ENCODE measurements at places on chromosomes 2 and 18.
A peak's percentile ranks its signal among the peaks of the same experiment; 100 is the strongest.

DNA sequence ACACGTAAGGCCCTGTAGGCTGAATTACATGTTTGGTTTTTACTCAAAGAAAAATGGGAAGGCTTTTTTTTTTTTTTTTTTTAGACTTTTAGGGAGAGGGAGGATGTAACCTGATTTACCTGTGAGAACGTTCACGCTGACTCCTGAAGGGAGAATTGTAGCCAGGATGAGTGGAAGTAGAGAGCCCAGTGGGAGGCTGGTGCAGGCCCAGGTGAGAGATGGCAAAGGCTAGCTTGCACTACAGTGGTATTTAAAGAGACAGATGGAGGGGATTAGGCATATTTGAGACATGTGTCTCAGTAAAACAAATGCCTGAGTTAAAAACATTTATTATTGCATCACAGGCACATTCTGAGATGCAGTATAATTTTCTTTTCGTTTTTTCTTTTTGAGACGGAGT lies 107.9 kb downstream of the CCDC85A start:
- no peaks in the 10 kb centered on the region for H3K4me1 ChIP-seq
- DNase-seq: no peak
- H3K4me3 ChIP-seq: no peak overlapping the region

DNA sequence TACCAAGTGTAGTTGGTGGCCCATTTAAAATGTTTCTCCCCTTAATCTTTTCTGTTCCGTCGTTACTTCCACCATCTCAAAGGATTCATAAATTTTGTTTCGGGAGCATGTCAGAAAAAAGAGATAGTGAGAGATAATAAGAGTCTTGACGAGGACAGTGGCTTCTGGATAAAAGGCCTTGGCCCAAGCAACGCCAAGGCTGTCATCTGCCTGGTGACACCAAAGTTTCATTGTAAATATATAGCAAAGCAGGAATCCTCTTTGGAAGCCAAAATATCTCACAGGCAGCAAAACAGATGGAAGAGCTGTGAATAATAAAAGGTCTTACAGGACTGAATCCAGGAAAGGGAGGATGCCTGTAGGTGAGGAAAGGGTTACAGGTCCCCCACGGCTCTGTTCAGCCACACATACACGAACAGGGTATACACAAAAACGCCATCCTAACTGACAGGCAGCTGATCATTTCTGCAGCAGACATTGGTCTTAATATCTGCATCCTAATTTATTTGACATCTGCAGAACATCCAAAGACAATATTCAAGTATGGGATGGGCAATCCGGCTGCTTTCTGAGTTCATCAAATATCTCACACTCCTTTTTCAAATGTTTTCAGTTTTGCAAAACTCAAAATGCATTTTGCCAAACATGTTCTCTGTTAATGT lies 382.8 kb downstream of the OSR1 start:
- no peaks in the 10 kb centered on the region for H3K27me3 ChIP-seq
- H3K4me3 ChIP-seq: no peak overlapping the region
- no peak for DNase-seq
- no peaks in the 10 kb centered on the region for H3K36me3 ChIP-seq
- no peak overlapping the region for H3K27ac ChIP-seq

DNA sequence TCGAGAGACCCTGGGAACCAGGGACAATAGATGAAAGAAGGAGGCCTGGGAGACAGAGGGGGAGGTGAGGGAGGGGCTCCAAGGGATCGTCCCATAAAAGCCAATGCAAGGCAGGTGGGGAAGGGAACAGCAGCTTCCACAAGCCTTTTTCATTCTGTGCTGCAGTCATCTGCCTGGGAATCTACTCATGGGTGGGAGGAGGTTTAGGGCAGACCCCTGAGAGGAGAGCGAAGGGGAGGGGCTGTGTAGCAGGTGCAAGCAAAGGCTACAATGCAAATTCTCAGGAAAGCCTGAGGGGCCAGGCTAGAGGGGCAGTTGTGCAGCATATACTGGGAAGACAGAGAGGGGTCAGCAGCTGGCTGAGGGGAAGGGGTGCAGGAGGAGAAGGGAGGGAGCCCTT lies 135.4 kb downstream of the SETBP1 start:
- peak; percentile 87 for DNase-seq
- H3K27me3 ChIP-seq: no peaks in the 10 kb centered on the region
- peak overlapping the region; percentile 89 for H3K27ac ChIP-seq
- H3K36me3 ChIP-seq: no peaks in the 10 kb centered on the region
- H3K4me1 ChIP-seq: peaks cover 39% of the 10 kb centered on the region

DNA sequence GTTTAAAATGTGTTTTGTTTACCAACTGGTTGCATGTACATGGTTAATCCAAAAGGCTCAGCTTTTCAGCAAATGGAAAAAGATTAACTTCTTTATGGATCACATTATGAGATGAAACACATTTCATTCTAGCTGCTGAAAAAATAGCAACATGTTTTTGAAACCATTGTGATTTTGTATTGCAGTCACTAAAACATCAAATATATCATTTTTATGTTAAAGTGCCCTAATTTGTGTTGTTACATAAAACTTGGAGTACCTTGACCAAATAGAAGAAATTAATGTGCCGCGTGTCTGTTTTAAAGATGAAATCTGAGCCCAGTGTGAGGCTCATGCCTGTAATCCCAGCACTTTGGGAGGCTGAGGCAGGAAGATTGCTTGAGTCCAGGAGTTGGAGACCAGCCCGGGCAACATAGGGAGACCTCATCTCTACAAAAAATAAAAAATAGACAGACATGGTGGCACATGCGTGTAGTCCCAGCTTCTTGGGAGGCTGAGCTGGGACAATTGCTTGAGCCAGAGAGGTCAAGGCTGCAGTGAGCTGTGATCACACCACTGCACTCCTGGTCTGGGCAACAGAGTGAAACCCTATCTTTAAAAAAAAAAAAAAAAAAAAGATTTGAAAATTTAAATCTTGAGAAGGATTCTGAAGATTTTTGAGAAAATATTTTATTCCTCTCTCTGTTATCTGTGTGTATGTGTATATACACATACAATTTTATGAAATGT lies 96.6 kb downstream of the FMNL2 start:
- H3K27ac ChIP-seq: peak overlapping the region; percentile 42
- no peak for DNase-seq
- no peaks in the 10 kb centered on the region for H3K36me3 ChIP-seq
- H3K27me3 ChIP-seq: no peaks in the 10 kb centered on the region
- no peak overlapping the region for H3K4me3 ChIP-seq

DNA sequence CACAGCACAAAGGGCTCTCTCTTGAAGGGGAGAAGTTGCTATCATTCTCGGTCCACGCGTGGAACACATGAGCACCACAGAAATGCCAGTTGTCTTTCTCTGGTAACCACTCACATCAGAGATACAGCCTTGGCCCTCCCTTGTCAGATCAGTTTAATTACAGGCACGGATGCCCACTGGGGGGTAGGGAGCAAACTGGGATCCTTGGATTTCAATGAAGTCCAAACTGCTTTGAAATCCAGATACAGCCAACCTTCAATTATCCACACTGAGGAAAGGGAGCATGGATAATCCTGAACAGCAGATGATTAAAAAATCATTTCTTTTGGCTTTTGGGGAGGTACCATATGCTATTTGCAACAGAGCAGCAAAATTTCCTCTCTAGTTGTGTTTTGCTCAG lies 63.7 kb upstream of the DAPL1 start:
- no peak overlapping the region for H3K27ac ChIP-seq
- H3K36me3 ChIP-seq: no peaks in the 10 kb centered on the region
- no peak overlapping the region for H3K4me3 ChIP-seq

GRCh38 chr2:109154226-109154625 lies 25.2 kb downstream of the SH3RF3 start:
- peaks cover 12% of the 10 kb centered on the region for H3K4me1 ChIP-seq
- H3K27me3 ChIP-seq: no peaks in the 10 kb centered on the region
- H3K27ac ChIP-seq: no peak overlapping the region
- no peak for DNase-seq
- H3K36me3 ChIP-seq: no peaks in the 10 kb centered on the region

DNA sequence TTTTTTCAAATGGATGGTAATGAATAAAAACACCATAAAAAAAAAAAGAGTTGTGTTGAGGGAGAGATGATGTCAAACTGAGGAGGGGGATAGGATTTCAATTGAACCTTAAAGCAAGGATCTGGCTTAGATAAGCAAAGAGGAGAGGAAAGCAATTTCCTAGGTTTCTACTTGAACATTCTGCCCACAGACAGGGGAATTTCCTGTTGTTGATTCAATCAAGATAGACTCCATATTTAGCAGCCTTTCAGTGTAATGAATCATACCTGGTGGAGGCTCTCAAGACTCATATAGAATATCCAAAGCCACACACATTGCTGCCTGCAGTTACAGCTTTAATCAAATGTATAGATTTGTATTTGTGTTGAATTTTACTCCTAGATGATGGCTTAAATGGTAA lies 294.4 kb upstream of the PIK3C3 start:
- no peaks in the 10 kb centered on the region for H3K27me3 ChIP-seq
- H3K27ac ChIP-seq: no peak overlapping the region
- no peaks in the 10 kb centered on the region for H3K36me3 ChIP-seq
- no peak for DNase-seq
- peaks cover 12% of the 10 kb centered on the region for H3K4me1 ChIP-seq
- H3K4me3 ChIP-seq: no peak overlapping the region

- DNase-seq: no peak
- H3K27ac ChIP-seq: no peak overlapping the region
- H3K4me1 ChIP-seq: peaks cover 7% of the 10 kb centered on the region
- H3K36me3 ChIP-seq: no peaks in the 10 kb centered on the region
- no peaks in the 10 kb centered on the region for H3K27me3 ChIP-seq
Observed at GRCh38 chr2:88254437-88255091, 84.4 kb downstream of the THNSL2 start.

DNA sequence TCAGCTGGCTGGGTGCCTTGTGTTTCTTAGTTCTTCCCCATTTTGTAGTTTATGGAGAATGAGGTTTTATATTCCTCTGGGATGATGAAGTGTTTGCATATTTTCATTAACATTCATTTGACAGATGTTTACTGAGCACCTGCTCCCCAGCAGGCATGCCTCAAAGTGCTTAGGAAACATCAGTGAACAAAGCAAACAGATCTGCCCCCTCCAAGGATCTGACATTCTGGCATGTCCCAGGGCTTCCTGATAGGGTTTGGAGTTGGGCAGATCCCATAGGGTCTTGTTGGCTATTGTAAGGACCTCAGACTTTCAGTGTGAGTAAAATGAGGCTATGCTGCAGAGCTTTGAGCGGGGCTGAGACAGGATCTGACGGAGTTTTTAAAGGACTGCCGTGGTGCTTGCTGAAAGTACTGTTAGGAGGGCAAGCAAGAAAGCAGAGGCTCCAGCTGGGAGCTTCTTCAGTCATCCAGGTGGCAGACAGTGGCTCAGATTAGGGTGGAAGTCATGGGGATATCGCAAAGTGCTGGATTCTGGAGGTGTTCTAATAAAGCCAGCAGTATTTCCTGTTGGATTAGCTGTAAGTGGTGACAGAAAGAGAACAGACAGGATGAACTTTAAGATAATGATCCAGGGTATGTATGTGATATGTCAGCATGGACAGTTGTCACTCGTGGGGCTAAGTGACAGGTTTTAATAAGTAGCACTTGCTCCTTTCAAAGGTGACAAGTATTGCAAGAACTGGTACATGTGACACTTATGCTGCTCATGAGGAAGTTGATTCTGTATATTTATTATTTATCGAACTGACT lies 11.3 kb upstream of the IAH1 start:
- no peaks in the 10 kb centered on the region for H3K4me1 ChIP-seq
- no peak for DNase-seq
- H3K27ac ChIP-seq: peak overlapping the region; percentile 46
- H3K4me3 ChIP-seq: no peak overlapping the region
- H3K27me3 ChIP-seq: no peaks in the 10 kb centered on the region

DNA sequence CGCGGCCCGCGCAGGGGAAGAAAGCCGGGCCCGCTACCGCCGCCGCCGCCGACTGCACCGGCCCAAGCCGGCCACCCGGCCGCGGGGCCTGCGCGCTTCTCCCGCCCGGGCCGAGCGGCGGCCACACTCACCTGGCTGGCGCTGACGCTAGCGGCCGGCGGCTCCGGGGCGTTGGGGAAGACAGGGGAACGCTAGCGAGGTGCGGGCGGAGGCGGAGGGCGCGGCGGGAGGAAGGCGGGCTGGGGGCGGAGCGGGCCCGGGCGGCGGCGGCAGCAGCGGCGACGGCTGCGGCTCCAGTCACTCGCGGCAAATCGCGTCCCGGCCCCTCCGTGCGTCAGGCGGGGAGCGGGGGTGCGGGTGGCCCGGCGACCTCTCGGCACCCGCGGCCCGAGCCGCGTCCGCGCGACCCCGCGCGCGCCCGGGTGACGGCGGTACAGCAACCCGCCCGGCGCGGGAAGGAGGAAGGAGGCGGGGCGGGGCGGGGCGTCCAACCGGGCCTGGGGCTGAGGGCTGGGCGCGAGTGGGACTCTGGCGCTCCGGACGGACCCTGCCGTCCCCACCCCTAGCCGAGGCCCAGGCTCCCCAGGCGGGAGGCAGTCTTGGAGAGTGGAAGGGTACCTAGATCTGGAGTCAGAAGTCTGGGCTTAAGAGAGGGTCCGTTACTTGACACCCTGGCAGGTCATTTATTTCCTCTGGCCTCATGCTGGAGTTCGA lies at the start of gene SESTD1:
TSS of gene SESTD1 (minus strand) at position 465 of the 714 bp plus-strand sequence. CDS start 72,991 bp downstream, outside the sequence.
- H3K27ac ChIP-seq: peak within 1 kb of the TSS; percentile 62
- H3K4me1 ChIP-seq: peaks cover 27% of the 10 kb centered on the region
- DNase-seq: peak; percentile 80
- H3K4me3 ChIP-seq: peak within 1 kb of the TSS; percentile 99

DNA sequence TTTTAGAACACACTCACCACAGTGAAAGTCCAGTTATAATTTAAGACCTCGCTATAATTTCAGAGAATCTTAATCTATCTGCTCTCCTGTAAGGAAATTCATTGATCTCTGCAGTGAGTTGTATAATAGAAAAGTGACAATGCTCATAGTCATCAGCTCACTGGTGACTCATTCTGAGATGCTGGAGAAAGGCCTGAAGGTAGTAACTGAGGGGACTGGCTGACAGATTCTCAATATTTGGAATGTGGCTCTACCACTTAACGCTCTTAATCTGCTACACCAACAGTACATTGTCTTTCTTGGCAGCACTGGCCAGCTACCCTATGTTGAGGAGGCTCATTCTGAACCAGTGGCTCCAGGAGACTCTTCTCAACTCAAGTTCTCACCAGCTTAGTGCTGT lies 246.1 kb downstream of the RPRM start:
- no peak overlapping the region for H3K4me3 ChIP-seq
- H3K27me3 ChIP-seq: no peaks in the 10 kb centered on the region
- H3K36me3 ChIP-seq: no peaks in the 10 kb centered on the region
- H3K4me1 ChIP-seq: no peaks in the 10 kb centered on the region
- no peak for DNase-seq

DNA sequence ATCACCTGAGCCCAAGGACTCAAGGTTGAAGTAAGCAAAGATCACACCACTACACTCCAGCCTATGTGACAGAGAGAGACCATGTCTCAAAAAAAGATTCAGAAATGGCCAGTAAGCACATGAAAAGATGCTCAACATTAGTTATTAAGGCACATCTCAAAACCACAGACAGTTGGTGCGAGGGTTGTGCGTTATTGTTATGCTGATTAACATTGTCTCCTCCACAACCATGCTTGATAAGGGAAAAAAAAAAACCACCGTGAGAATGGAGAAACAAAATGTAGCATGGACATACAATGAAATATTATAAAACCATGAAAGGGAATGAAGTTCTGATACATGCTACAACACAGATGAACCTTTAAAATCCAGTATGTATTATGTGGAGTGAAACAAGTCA lies 27.3 kb downstream of the MOB4 start:
- peaks cover 16% of the 10 kb centered on the region for H3K36me3 ChIP-seq
- no peak for DNase-seq
- no peak overlapping the region for H3K4me3 ChIP-seq
- no peaks in the 10 kb centered on the region for H3K27me3 ChIP-seq
- no peaks in the 10 kb centered on the region for H3K4me1 ChIP-seq

Measured in neural progenitor cell (in vitro differentiated cells).